ENCODE measurements at places on chromosomes 2 and 18. TPM values are rescaled to one million over a fixed set of nuclear protein-coding genes. Genes with fewer than 3 reads are reported as not detected.
A peak's percentile ranks its signal among the peaks of the same experiment; 100 is the strongest.

DNA sequence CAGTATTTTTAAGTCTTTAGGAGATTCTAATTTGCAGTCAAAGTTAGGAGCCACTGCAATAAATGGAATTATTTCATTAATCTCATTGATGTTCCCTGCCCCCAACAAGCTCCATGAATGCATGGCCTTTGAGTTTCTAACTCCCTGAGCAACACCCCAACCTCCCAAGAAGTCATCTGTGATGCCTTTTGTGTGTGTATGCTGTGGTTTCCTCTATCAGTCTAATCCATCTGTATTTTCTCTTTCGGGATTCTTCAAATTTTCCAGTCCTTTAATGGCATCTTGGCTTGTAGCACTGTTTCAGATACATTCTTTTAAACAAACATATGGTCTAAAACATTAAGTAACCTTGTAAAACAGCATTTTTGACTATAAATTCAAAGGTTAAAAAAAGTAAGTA lies 16.8 kb downstream of the SERPINB10 start:
- DNase-seq, result no peak

- no peak for DNase-seq
These were observed 56.8 kb downstream of the GPD2 start for GRCh38 chr2:156492979-156493378.

DNA sequence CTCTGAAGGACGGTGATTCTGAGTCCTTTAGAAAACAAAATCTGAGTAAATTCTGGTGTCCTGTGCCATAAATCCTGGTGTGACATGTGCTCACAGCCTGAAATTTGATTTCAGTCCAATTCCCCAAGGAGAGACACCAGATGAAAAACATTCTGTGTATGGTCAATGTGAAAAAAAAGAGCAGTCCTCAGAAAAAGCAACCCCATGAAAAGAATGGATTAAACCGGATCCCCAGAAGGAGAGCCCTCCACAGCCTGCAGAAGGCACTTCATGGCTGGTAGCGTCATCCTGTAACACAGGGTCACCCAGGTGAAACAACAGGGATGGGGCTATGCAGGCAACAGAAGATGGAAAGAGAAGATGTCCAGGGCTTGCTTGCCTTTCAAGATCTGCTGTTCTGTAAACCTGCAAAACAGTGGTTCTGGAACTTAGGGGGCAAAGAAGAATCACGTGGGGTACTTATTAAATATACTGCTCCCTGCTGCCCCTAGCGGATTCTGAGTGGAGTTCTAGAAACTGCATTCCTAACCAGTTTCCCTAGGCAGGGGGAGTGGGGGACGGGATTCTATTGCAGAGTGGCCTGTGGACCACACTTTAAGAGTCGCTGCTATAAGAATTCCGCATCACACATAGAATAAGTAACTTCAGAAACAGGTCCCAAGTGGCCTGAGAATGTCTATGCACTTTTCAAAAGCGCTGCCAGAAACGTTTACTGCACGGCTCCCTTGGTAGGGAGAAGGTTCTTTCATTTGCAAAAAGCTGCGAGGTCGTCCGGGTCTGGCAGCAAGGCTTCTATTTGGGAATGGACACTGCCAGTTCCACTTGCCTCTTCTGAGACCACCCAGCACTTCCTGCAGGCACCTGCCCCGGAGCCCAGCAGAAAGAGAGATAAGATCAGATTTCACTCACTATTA lies 118.9 kb upstream of the ARL5A start:
- no peak for DNase-seq

DNA sequence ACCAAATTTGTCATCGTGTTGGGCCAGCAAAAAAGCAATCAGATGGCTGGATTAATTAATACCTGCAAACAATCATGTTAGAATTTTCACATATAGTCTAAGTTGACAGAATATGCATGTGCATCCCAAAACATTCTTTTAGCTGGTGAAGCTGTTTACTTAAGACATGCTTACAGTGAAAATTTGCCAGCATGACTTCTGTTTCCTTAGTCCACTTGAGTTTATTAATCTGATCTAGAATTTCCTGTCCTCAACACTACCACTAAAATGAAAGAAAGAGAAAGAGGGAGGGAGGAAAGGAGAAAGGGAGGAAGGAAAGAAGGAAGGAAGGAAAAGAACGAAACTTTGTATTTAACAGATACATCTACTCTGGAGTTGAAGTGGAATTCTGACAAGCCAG lies 2109.9 kb upstream of the PIK3C3 start:
- no peak for DNase-seq

Gene PKP4
- 24.5 TPM for total RNA-seq

Gene LRRTM1
- total RNA-seq, result not detected

GRCh38 chr2:37091873-37092272 lies 7.6 kb downstream of the GPATCH11 start:
- DNase-seq, result peak; percentile 49

- DNase-seq, result peak; percentile 19
These were observed 373 bp downstream of the EIPR1 start for GRCh38 chr2:3377279-3377611.

DNA sequence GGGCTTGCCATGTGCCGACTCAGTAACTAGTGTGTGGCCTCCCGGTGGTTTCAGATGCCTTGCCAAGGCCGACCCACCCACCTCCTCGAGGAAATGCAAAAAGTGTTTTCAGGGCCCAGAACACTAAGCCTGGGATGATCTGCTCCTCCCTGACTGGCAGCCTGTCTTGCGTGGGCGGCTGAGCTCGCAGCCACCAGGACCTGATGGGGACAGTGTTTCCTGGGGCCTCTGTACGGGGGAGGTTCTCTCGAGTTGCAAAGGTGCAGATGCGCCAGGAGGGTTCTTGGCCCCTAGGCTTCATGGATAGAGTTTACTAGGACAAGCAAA lies 85.2 kb downstream of the GLI2 start:
- DNase-seq, result no peak

GRCh38 chr2:68811364-68811763 lies 59.8 kb downstream of the BMP10 start:
- no peak for DNase-seq

Gene PAIP2B
- total RNA-seq, result 0.45 TPM

Gene FOXI3
- not detected for total RNA-seq

GRCh38 chr18:35174093-35174731 lies 66.6 kb upstream of the ZNF397 start:
- peak; percentile 25 for DNase-seq

DNA sequence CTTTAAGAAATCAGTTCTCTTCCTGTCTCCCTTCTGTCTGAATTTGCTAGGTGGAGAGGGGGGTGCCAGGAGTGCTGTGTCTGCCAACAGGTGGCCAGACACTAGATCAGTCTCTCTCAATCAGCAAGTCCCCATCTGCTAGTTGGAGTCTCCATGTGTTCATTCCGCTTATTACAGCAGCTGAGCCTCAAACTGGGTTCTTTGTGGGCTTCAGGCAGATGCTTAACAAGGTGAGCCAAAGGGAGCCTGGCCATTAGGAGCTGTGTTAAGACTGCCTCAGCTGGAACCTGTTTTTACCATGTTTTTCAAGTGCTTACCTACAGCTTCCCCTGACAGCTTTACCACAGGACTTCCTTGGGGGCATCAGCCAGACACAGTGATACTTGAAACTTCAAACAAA lies 401.9 kb downstream of the LRP1B start:
- no peak for DNase-seq

- no peak for DNase-seq
These were observed 861 bp downstream of the LTBP1 start for GRCh38 chr2:32947484-32948143.

GRCh38 chr2:241936457-241937133 lies 67.1 kb downstream of the RTP5 start:
- no peak for DNase-seq

DNA sequence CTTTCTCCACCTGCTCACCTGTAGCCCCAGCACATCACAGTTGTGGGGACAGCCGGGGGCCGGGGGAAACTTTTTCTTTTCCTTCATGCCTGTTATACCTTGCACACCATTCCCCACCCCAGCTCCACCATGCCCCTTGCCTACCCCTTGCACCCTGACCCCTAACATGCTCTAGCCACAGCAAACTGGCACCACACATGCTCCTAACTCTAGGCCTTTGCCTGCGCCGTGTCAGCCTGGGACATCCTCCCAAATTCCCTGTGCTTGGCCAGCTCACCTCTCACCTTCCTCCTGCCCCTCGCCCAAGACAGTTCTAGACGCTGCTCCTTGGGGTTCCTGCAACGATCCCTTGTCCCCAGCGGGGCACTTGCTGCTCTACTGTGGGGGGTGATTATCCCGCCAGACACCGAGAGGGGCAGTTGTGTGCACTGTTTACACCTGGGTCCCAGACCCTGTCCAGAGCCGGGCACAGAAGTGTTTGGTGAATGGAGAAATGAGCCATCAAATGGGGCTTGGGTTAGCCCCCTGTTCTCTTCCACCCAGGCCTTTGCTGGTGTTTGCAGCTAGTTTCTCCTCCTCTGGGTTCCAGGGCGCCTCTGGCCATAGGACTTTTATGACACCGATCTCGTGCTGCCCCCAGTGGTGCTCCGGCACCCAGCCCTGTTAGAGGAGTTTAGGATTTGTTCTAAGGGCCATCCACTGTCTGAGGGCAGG lies 129.8 kb downstream of the CTIF start:
- no peak for DNase-seq

- no peak for DNase-seq
These were observed 63.9 kb downstream of the TMEM131 start for GRCh38 chr2:97931858-97932225.

DNA sequence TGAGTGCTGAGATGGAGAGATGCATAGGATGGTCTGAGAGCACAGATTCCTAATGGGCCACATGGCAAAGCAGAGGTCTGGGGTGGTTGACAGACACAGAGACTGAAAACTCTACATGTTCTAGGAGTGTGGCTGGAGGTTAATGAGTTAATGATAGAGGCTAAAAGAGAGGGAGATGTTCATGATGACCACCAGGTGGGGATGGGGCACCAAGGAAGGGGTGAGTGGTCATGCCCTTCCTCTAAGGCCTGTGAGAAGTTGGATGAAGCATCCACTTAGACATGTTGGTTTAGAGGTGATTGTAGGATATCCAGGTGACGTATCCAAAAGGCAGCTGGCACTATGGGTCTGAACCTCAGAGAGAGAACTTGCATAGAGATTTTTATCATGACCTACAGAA lies 102.1 kb downstream of the LRP2 start:
- no peak for DNase-seq

Gene CAPG
- total RNA-seq, result 139 TPM

DNA sequence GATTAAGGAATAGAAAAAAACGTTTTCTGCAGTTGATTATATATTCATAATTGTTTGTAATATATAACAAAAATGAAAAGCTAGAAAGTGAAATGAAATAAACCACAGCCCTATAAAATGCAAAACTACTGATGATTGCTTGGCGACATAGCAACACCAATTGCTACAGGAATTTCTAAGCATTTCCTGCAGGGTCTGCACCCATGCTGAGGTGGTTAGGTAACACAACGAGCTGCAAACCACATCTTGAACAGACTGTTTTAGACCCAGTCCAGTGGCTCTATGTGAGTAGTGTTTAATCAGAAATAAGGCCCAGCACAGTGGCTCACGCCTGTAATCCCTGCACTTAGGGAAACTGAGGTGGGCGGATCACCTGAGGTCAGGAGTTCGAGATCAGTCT lies 17.2 kb upstream of the UGT1A9 start:
- no peak for DNase-seq

Gene CAPN14
- total RNA-seq, result 1.3 TPM

GRCh38 chr2:79512442-79513401 lies at the start of gene CTNNA2:
TSS of gene CTNNA2 (plus strand) at chr2:79513051.
- DNase-seq, result no peak

All from GM12878 (cell line).